NCI-H2081 (cell line): ENCODE measurements at places on chromosomes 5 and 9.

GRCh38 chr9:268616-269015, 54.0 kb downstream of the DOCK8 start:
- no peak for DNase-seq

DNA sequence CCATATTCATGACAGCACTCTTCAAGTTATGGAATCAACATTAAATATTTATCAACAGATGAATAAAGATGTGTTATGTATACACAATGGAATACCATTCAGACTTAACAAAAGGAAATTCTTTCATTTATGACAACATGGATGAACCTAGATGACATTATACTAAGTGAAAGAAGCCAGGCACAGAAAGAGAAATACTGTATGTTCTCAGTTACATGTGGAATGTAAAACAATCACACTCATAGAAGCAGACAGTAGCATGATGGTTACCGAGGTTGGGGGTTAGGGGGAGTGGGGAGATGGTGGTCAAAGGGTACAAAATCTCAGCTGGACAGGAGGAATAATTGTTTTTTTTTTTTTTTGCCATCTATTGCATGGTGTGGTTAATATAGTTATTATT, 431.9 kb downstream of the DMAC1 start:
- no peak for DNase-seq

DNA sequence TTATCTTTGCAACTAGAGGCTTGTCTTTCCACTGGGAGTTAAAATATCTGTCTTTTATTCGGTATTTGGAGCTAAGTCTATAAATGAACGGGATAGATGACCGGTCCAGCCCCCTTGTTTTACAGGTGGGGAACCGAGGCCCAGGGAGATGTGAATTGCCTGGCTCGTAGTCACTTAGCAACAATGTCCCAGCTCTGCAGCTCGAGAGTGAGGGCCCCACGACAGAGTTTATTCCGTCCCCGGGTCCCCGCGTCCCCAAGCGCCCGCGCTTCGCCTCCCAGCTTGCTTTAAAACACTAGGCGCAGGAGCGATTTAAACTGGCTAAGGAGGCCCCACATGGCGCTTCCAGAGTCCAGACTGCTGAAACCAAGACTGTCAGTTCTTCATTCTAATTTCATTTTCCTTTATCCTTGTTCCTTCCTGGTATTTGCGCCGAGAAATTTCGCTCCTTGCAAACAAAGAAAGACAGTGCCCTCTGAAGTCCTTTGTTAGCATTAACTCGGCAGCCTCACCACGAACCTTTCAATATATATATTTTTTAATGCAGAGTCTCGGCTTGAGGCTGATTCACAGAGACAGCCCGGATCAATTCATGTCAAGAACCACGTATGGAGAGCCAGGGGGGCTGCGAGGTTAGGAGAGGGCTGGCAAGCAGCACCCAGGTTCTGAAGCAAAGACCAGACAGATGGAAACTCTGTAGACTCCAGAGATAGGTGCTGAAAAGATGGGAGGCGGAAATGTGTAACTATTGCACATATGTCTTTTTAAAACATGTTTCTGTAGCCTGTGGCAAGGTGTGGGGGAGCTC, 1.4 kb upstream of the ENC1 start:
- peak; percentile 1 for DNase-seq

DNA sequence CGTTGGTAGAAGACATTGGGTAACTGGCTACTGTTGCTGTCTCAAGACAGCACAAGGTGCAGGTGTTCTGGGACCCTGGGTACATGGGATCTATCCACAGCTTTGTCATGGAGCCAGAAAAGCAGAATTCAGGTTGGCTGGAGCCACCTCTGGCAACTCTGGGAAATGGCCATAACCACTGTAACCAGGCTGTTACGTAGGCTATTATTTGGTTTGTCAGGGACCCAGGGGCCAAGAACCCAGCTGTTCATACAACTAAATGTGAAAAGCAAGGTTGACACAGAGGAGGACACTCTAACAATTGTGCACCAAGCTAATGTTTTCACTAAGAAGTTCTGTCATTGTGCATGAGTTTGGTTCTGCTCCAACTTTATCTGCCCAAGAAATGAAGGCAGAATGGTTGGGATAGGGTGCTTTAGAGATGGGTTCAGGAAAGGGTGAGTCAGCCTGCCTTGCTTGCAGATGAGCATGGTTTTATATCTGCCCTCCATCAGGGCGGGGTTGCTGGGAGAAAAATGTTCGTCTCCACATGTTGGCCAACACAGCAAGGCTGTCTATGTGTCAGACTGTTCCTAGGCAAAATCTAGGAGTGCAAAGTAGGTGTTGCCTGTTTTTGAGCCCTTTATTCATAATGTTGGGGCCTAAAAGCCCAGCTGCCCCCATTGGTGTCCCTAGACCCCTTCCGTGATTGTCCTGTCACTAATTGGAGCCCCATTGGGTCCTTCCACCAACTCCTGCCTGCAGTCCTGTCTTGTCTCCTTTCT, 131.3 kb upstream of the DAP start:
- DNase-seq, result peak; percentile 23

GRCh38 chr5:76691467-76692273, 24.3 kb upstream of the F2R start:
- DNase-seq, result no peak
